Sciatic nerve (tissue), 2 donors: ENCODE measurements at places on chromosomes 2 and 18.

- no peak for DNase-seq
Measured at GRCh38 chr2:165256618-165257017, 17.4 kb downstream of the SCN2A start.

- DNase-seq: no peak
Measured at GRCh38 chr2:181363164-181363563, 94.0 kb upstream of the ITGA4 start.

DNA sequence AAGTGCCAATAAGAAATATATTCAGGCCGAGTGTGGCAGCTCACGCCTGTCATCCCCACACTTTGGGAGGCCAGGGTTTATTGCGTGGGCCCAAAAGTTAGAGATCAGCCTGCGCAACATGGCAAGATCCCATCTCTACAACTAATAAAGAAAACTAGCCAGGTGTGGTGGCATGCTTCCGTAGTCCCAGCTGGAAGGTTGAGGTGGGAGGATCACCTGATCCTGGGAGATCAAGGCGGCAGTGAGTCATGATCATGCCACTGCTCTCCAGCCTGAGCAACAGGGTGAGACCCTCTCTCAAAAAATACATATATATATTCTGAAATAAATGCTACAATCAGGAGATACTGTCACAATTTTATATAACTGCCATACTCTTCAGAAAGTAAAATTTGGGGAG is 1604.8 kb upstream of the NXPH2 start:
- DNase-seq: no peak

DNA sequence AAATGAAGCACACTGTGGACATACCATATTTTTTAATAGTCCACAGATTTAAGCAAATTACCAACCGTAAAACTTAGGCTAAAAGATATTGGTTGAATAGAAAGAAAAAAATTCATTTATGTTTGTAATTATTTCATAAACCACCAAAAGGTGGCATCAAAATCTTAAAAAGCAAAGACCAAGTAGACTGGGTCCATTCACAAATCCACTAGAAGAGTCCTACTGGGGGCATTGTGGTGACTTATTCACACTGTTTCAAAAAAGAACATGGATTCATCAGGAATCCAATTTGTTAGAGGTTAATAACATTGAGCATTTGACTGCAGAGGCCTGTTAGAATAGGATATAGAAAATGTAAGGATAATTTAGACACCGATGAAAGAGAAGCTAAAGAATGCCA is 194.9 kb upstream of the KYNU start:
- DNase-seq: no peak

- DNase-seq: no peak
Measured at GRCh38 chr2:177076636-177077179, 135.9 kb upstream of the HNRNPA3 start.
